SW480 (cell line): ENCODE measurements at places on chromosomes 11 and 22.

GRCh38 chr11:122852796-122853160, 14.5 kb downstream of the CRTAM start:
- no peak for DNase-seq

DNA sequence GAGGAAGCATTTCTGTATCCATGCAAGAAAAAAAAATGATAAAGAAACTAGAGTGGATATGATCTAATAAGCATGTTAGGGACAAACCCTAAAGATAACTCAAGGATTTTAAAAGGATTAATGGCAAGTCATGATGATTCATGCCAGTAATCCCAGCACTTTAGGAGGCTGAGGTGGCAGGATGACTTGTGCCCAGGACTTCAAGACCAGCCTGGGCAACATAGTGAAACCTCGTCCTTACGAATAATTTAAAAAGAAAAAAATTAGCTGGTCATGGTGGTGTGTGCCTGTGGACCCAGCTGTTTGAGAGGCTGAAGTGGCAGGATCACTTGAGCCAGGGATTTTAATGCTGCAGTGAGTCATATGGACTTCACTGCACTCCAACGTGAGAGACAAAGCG, 145.5 kb upstream of the BLID start:
- no peak for DNase-seq

- no peak for DNase-seq
These were observed 14.5 kb downstream of the XNDC1N start for GRCh38 chr11:71913756-71914526.

DNA sequence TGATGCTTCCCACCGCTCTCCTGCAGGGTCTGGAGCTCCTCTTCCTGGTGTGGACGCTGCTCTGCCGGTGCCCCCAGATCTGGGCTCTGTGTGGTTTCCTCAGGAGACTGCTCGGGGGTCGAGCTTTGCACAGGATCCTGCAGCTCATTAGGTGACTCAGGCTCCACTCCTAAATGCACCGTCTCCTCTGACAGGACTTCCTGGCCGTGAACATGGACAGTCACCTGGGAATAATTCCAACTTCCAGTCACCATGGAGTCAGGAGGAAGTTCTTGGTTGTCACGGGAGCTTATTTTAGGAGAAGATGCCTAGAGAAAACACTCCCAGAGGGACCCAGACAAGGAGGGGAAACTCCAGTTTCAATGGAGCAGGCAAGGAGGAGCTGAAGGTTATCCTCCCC, 11.9 kb downstream of the ZNF202 start:
- no peak for DNase-seq

GRCh38 chr11:19652623-19653375, 59.8 kb upstream of the NAV2 start:
- DNase-seq, result no peak

DNA sequence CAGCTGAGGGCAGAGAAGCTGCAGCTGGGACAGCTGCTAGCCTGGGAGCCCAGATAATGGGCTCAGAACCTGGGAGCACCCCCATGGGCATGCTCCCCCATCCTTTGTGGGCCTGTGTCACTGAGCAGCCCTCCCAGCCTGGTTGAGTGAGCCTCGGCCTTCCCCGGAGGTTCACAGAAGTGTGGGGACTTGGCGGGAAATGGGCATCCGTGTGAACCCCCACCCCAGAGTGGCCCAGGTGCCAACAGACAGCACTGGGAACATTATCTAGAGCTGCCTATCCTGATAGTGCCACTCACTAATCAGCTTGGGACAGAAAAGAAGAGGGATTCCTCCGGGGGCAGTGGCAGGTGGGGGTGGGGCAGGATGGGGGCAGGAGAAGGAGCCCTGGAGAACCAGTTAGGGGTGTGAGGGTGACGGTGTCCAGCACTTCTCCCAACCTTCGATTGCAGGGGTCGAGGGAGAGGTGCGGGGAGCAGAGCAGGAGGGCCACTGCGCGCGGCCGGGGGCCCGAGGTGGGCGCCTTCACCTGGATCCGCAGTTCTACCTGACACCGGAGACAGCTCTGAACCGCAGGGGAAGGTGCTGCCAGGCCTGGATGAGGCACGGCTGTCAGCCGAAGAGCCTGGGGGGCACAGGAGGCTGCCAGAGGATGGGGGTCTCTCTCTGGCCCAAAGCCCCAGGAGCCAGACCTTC, 33.1 kb downstream of the FLRT1 start:
- no peak for DNase-seq
